Kidney tubule cell (primary cell): ENCODE measurements at places on chromosomes 3 and 15.

DNA sequence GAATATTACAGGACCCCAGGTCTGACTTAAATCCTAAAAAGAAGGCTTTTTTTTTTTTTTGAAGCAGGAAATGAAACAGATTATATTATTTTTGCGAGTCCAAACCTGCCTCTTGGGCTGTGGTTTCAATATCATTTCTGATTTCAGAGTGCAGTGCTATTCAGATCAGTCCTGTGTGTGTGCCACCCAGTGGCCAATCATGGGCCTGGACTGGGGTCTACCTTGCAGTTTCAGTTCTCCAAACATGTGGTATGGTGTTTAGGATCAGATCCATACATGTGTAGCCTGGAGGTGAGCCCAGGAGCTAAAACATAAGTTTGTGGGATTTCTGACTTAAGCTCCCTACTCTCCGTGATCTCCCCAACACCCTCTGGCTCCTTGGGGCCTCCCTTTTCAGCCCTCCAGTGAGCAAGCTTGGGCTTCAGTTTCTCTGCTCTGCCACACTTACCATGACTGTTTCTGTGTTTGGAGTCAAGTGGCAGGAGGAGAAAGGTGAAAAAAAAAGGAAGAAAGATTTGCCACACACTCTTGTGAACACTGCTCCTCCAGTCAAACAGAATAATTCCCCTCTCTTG is 12.1 kb upstream of the THSD4 start:
- peak; percentile 53 for DNase-seq

DNA sequence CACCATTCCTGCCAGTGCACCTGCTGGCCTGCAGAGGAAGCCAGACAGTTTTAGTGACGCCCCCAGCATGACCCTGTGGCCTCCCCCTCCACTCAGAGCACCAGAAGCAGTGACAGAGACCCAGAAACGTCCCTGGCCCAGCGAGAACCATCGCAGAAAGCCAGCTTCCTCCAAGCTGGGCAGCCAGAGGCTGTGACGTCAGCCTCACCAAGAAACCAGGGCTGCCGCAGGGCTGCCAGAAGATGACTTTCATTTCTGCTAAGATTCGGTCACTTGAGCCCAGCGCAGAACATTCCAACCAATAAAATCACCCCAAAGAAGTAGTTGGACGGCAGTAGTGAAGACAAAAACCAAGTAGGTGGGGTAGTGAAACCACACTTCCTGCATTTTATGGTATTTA is 29.6 kb upstream of the RPL32 start:
- no peak for DNase-seq

DNA sequence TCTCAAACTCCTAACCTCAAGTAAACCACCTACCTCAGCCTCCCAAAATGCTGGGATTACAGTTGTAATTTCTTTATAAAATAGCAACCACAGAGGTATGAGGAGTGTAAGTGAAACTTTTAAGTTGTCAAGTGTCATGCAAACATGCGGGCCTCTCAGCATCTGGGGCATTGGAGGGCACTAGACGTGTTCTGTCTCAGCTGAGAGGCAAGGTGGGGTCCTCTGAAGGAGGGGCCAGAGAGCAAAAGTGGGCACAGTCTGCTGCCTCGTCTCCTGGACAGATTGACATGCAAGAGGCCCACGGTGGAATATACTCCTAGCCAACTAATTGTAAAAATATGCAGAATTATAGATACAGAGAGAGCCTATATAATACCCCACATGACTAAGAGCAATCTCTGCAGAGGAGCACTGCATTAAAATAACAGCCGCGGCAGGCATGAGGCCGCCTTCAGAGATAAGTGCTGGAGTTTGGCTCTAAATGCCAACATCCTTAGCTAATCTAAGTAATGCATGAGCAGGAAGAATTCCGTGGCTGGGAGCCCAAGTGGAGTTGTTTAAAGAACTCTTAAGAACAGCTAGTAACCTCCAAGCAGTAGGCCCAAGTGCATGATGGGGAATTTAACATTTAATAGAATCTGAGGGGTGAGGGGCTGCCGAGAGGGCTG is 87.8 kb upstream of the RNU6-1 start:
- DNase-seq: peak; percentile 70

GRCh38 chr15:52529341-52529924 is 753 bp upstream of the MYO5A start:
- DNase-seq: no peak
